Muscle of leg (tissue), 16 donors: ENCODE measurements at places on chromosomes 6 and 20. TPM values are rescaled to one million over a fixed set of nuclear protein-coding genes. Genes with fewer than 3 reads are reported as not detected.
A peak's percentile ranks its signal among the peaks of the same experiment; 100 is the strongest.

DNA sequence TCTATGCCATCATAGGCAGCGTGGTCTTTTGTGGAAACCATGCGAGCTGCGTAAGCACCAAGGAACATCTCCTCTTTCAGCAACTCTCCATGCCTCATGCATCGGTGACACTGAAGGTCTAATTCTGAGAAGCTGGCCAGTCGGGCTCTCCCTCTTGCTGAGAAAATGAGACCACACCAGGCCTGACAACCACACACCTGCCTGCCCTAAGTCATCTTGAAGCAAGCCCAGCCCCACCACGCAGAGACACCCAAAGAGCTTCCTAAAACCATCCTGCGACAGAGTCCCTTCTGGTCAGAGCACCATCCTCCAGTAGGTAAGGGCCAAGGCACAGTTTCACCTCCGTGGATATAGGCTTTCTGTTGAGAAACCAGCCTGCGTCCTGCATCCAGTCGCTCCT is 26.6 kb downstream of the PREX1 start:
- no peak for DNase-seq

- DNase-seq: no peak
These were observed 10.1 kb downstream of the PPP1R3G start for GRCh38 chr6:5095236-5095635.

- DNase-seq: no peak
These were observed 33.0 kb downstream of the PIGU start for GRCh38 chr20:34643928-34644327.

- DNase-seq: peak; percentile 87
These were observed 76.7 kb upstream of the CARMIL1 start for GRCh38 chr6:25202504-25202903.

GRCh38 chr6:101937108-101937507 is 543.6 kb downstream of the GRIK2 start:
- no peak for DNase-seq

DNA sequence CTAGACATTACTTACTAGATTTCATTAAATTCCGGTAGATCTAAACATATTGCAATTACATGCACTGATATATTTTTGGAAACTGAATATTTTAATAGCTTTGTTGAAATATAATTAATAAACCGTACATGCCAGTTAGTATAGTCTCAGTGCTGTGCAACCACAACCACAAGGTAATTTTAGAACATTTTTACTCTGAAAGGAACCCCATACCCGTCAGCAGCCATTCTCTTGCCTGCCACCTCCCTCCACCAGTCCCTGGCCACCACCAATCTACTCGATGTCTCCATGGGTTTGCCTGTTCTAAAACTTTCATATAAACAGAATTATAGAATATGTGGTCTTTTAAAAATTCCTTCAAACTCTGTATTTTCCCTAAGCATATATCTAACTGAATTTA is 293.9 kb downstream of the THBS2 start:
- DNase-seq: no peak

DNA sequence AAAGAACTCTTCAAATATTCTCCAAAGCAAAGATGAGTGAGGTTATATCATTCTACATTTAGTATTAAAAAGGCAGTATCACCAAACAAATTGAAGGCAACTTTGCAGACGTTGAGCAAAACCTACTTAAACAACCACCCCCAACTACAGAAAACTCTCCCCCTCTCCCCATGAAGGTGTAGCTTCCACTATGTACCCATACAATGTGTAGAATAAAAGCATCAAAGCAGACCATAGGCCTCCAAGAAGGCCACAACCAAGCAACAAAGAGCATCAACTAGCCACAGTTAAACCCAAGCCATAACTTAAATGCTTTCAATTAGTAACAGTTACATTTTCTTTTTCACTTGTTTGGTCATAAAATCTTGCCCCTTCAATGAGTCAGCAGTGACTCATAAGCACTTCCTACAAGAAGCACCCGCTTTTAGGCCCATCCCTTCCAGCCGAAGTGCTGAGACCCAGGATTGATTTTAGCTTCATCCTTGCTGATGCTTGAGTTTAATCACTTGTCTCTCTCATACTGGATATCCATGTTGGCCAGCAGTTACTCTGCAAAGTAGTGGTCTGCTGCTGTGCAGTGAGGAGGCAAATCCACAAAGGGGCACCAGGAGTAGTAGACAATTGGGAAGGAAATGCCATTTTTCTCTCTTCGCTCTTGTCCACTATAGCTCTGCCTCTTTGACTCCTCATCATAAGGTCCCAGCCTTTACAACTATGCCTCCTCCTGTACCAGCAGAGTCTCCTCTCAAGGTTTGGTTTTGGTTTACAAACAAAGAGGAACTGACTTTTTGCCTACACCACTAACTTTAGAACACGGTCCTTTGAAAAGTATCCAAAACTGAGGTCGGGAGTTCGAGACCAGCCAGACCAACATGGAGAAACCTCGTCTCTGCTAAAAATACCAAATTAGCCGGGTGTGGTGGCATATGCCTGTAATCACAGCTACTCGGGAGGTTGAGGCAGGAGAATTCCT is 8.4 kb upstream of the NUP153 start:
- no peak for DNase-seq

- no peak for DNase-seq
These were observed 80.2 kb upstream of the SLC2A12 start for GRCh38 chr6:134132494-134133141.

- DNase-seq: no peak
These were observed 28.3 kb downstream of the NSFL1C start for GRCh38 chr20:1438361-1438760.

- DNase-seq: no peak
These were observed 2.4 kb upstream of the HLA-F start for GRCh38 chr6:29720863-29721262.

GRCh38 chr6:22888163-22888752 is 318.9 kb downstream of the HDGFL1 start:
- no peak for DNase-seq

- DNase-seq: peak; percentile 90
These were observed 529.3 kb downstream of the QKI start for GRCh38 chr6:163943607-163944385.

DNA sequence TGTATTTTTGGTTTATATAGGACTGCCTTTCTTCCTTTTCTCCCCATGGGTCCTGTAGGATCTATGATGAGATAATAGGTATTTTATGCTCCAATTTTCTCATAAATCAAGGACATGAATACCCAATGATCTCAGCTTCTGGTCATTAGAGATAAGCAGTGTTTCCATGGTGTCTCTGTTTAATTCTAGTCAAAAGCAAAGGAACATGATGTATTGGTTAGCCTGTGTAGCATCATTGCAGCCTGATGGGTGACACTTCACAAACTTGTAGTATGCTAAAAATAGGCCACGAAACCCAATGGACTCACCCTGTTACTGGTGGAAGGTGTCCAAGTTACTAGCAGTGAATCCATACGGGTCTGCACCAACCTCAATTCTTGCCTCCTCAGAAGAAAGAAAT is 116.2 kb upstream of the SNX9 start:
- no peak for DNase-seq

- no peak for DNase-seq
These were observed 30.6 kb upstream of the ULBP3 start for GRCh38 chr6:150099546-150099945.

GRCh38 chr6:45072016-45072415 is 256.1 kb upstream of the RUNX2 start:
- no peak for DNase-seq

- no peak for DNase-seq
These were observed 76.9 kb downstream of the FAM50B start for GRCh38 chr6:3926150-3926482.

GRCh38 chr20:38804682-38805501 is 605 bp upstream of the PPP1R16B start:
- DNase-seq: peak; percentile 30

GRCh38 chr6:26309731-26310142 is 55.3 kb upstream of the BTN3A2 start:
- no peak for DNase-seq

DNA sequence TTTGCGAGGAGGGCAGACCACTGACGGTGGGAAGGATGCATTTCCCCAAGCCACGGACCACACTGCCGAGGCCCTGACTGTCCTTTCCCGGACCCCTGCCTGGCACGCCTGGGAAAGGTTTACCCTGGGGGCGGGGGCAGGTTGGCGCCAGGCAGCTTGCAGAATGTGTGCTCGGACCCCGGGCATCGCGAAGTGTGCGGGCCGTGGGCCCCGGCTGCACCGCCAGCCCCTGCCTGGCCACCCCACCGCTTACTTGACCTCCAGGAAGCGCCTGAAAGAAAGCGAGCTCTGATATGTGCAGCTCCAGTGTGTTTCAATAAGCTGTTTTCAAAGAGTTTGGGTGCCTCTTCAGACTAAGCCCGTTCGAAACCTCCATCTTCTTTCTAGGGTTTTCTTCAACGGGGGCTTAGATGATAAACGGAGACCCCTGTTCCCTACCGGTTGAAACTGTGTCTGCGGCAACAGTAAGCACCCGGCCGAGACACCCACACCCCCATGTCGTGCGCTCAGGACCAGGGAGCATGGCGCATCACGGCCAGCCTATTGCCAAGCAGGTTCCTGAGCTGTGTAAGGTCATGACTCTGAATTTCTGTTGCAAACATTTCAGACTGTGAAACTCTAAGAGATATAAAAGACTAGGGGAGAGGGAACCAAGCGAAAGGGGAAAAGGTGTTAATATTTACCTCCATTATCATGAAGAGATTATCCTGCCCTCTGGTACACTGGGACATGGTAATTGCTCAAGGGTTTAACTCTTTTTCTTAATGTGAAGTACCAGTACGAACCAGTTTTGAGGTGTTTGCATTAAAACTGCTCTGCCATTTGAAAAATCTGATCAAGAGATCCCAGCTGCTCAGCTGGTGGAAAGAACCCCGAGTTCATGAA is 231.2 kb upstream of the FOXQ1 start:
- DNase-seq: no peak

DNA sequence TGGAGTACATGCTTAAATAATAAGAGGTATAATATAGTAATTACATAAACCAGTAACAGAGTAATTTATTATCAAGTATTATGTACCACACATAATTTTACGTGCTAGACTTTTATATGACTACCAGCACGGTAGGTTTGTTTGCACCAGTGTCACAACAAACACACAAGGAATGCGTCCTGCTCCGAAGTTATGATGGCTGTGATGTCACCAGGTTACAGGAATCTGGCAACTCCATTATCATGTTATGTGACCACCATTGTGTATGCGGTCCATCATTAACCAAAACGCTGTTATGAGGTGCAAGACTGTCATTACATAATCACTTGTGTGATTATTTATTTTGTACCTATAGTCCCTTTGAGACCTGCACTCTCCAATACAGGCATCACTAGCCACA is 235.2 kb upstream of the PMEPA1 start:
- no peak for DNase-seq

DNA sequence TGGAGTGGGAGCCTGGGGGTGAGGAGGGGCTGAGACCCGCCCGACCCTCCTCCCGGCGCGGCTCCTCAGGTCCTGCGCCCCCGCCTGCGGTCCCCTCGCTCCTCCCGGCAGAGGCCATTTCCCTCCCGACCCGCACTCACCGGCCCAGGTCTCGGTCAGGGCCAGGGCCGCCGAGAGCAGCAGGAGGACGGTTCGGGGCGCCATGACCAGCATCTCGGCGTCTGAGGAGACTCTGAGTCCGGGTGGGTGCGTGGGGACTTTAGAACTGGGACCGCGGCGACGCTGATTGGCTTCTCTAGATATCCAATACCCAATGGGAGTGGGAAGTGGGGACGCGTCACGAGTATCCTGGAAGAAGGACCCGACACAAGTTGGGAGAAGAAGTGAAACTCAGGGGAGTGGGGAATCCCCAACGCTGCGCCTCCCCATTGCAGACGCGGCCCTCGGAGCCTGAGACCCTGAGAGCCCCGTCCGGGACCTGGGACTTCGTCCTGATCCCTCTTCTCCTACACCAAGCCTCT is at the start of gene HLA-B:
HLA-B (minus strand) TSS at position 234 of the 521 bp plus-strand sequence; CDS start at position 213, 21 bp downstream.
- peak; percentile 89 for DNase-seq

DNA sequence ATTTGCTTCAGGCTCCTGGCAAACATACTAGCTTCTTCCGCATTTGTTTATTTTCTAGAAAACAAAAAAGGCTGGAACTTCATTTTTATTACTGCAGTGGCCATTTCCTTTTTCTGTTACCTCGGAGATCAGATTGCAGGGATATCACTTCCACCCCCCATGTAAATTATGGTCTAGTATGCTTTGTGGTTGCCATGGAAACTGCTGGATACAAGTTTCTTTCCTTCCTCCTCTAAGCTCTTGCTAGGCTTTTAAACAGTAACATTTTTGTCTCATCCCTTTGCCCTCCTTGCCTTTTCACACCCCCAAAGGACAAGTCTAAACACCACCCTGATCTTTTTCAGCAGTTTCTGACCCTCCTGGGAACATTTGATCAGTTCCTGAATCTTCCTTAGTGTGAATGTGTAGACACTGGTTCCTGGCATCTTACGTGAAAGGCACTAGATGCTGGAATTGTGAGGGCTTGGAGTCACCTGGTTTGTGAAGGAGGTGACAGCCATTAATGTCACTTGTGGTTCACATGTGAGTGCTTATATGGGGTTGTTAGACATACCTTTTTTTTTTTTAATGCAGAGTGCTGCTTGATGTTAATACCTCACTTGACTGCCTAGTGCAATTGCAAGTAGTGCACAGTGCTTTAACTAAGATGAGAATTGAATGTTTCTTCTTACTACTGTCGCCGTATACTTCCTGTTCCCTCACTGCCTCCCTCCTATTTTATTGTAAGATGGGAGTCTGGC is 181.6 kb downstream of the JARID2 start:
- peak; percentile 77 for DNase-seq

DNA sequence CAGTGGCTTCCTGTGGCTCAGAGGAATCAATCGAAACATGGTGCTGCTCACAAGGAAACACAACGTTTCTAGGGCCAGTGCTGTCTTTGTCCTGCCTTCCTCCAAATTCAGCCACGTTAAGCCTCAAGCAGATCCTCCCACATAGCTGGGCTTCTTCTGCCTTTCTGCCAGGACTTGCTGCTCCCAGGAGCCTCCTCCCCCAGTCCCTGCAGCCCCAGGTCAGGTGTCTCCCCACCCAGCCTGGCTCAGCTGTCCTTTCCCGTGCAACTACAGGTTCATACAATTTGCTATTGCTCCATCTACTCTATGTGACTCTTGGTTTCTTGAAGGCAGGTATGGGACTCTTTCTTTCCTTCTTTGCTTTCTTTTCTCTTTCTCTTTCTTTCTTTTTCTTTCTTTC is 215.3 kb upstream of the RNF24 start:
- DNase-seq: peak; percentile 40

GRCh38 chr6:126385536-126385935 is 45.6 kb downstream of the CENPW start:
- DNase-seq: no peak

GRCh38 chr6:9370480-9370879 is 935.1 kb upstream of the SLC35B3 start:
- no peak for DNase-seq

Gene TMEM74B
- total RNA-seq: 3.1 TPM

Gene ANKRD66
- total RNA-seq: 0.66 TPM

Gene PRKN
- 4.0 TPM for total RNA-seq

Gene MLN
- not detected for total RNA-seq

Gene TAGAP
- total RNA-seq: 0.66 TPM

Gene COL9A3
- total RNA-seq: 27.1 TPM

Gene SPATA25
- total RNA-seq: 5.7 TPM

Gene THBS2
- total RNA-seq: 119 TPM

Gene ADAM33
- 52.8 TPM for total RNA-seq

Gene SLC22A1
- 1.2 TPM for total RNA-seq

Gene PPP1R14C
- total RNA-seq: 30.2 TPM

Gene ATP9A
- 39.4 TPM for total RNA-seq

Gene NDUFAF5
- total RNA-seq: 26.0 TPM

Gene TRIM10
- total RNA-seq: 0.18 TPM
